Esophagus squamous epithelium (tissue), 5 donors: ENCODE measurements at places on chromosomes 11 and 22. TPM values are rescaled to one million over a fixed set of nuclear protein-coding genes. Genes with fewer than 3 reads are reported as not detected.

GRCh38 chr11:17475666-17476316 is 854 bp downstream of the ABCC8 start:
- DNase-seq, result no peak
- H3K4me3 ChIP-seq, result no peak overlapping the region
- H3K36me3 ChIP-seq, result no peaks in the 10 kb centered on the region
- H3K4me1 ChIP-seq, result peaks cover 14% of the 10 kb centered on the region
- H3K27ac ChIP-seq, result no peak overlapping the region
- peaks cover 18% of the 10 kb centered on the region for H3K27me3 ChIP-seq

- H3K27me3 ChIP-seq, result no peaks in the 10 kb centered on the region
- peak overlapping the region; percentile 89 for H3K27ac ChIP-seq
- H3K4me3 ChIP-seq, result no peak overlapping the region
- H3K4me1 ChIP-seq, result peaks cover 18% of the 10 kb centered on the region
- H3K36me3 ChIP-seq, result no peaks in the 10 kb centered on the region
Observed at GRCh38 chr11:76664578-76665061, 5.9 kb downstream of the LRRC32 start.

GRCh38 chr22:27299181-27300085 is 502.1 kb downstream of the MN1 start:
- peaks cover 7% of the 10 kb centered on the region for H3K4me1 ChIP-seq
- H3K27me3 ChIP-seq, result no peaks in the 10 kb centered on the region
- no peaks in the 10 kb centered on the region for H3K36me3 ChIP-seq

- H3K27me3 ChIP-seq, result no peaks in the 10 kb centered on the region
- peaks cover 28% of the 10 kb centered on the region for H3K4me1 ChIP-seq
- H3K27ac ChIP-seq, result peak overlapping the region; percentile 60
Observed at GRCh38 chr22:24985826-24986214, 33.3 kb downstream of the KIAA1671 start.

DNA sequence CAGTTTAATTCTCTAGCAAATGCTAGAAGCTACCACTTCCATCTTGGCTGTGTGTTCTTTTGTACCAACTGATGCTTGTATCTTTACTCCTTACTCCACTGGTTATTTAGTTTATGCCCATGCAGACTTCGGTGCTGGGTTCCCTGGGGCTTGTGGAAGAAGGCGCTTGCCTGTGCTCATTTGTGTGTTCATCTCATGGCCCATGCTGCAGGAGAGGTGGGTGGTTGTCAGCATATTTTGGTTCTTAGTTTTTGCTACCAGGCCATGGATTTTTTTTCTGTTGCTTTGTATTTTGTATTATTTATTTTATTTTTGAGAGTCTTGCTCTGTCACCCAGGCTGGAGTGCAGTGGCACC is 22.4 kb downstream of the MICAL2 start:
- H3K27me3 ChIP-seq, result no peaks in the 10 kb centered on the region
- no peak overlapping the region for H3K27ac ChIP-seq
- H3K36me3 ChIP-seq, result no peaks in the 10 kb centered on the region
- H3K4me3 ChIP-seq, result no peak overlapping the region
- DNase-seq, result no peak
- H3K4me1 ChIP-seq, result peaks cover 71% of the 10 kb centered on the region

DNA sequence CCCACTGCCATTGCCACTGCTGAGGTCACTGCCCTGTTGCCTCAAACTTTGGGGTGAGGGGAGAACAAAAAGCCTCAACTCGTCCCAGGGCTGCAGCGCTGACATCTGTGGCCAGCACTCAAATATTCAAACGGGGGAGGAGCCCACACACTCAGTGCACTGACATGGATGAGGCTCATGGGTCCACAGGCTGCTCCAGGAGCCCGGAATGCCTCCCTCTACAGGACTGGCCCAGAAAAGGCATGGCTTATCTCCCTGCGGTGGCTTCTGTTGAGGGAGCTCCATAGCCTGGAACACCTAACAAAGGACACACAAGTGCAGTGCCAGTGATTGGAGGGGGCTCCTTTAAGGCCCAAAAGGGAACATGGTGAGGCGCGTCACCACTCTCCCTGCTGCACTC is 341.1 kb upstream of the LUZP2 start:
- no peak for DNase-seq
- H3K27ac ChIP-seq, result no peak overlapping the region
- H3K36me3 ChIP-seq, result no peaks in the 10 kb centered on the region
- H3K27me3 ChIP-seq, result no peaks in the 10 kb centered on the region

- H3K36me3 ChIP-seq, result no peaks in the 10 kb centered on the region
- no peak for DNase-seq
- H3K4me3 ChIP-seq, result peak overlapping the region; percentile 87
- H3K4me1 ChIP-seq, result peaks cover 5% of the 10 kb centered on the region
- H3K27ac ChIP-seq, result peak overlapping the region; percentile 90
- H3K27me3 ChIP-seq, result no peaks in the 10 kb centered on the region
Observed at GRCh38 chr11:12674571-12674935, 332 bp downstream of the TEAD1 start.

GRCh38 chr11:45369313-45369712 is 83.2 kb upstream of the SYT13 start:
- no peak for DNase-seq
- peaks cover 61% of the 10 kb centered on the region for H3K27me3 ChIP-seq
- H3K27ac ChIP-seq, result no peak overlapping the region
- peaks cover 10% of the 10 kb centered on the region for H3K4me1 ChIP-seq
- no peaks in the 10 kb centered on the region for H3K36me3 ChIP-seq

DNA sequence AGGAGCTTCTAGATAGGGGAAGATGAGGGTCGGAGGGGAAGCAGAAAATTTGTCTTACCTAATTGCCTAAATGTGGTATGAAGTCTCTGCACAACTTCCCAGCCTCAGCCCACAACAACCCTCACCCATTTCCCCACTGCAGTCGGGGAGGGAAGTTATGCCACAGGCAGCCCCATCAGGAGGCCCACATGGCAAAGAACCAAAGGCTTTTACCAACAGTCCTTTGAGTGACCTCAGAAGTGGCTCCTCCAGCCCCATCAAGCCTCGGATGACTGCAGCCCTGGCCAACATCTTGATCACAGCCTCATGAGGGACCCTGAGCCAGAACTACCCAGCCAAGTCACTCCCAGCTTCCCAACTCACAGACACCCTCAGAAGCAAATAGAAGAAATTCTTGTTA is 54.8 kb downstream of the CHST1 start:
- no peaks in the 10 kb centered on the region for H3K36me3 ChIP-seq
- no peak overlapping the region for H3K4me3 ChIP-seq
- H3K27ac ChIP-seq, result no peak overlapping the region
- no peak for DNase-seq
- no peaks in the 10 kb centered on the region for H3K27me3 ChIP-seq
- no peaks in the 10 kb centered on the region for H3K4me1 ChIP-seq

GRCh38 chr11:64656862-64657261 is 65.8 kb downstream of the SLC22A12 start:
- H3K4me1 ChIP-seq, result peaks cover 25% of the 10 kb centered on the region
- H3K36me3 ChIP-seq, result no peaks in the 10 kb centered on the region
- no peak overlapping the region for H3K4me3 ChIP-seq

GRCh38 chr11:43922744-43923405 is 19.6 kb upstream of the C11orf96 start:
- H3K27ac ChIP-seq, result peak overlapping the region; percentile 87
- peaks cover 63% of the 10 kb centered on the region for H3K4me1 ChIP-seq

GRCh38 chr11:13003736-13004493 is 5.2 kb upstream of the RASSF10 start:
- no peaks in the 10 kb centered on the region for H3K36me3 ChIP-seq
- no peaks in the 10 kb centered on the region for H3K27me3 ChIP-seq
- no peak overlapping the region for H3K27ac ChIP-seq
- H3K4me3 ChIP-seq, result no peak overlapping the region
- DNase-seq, result no peak

DNA sequence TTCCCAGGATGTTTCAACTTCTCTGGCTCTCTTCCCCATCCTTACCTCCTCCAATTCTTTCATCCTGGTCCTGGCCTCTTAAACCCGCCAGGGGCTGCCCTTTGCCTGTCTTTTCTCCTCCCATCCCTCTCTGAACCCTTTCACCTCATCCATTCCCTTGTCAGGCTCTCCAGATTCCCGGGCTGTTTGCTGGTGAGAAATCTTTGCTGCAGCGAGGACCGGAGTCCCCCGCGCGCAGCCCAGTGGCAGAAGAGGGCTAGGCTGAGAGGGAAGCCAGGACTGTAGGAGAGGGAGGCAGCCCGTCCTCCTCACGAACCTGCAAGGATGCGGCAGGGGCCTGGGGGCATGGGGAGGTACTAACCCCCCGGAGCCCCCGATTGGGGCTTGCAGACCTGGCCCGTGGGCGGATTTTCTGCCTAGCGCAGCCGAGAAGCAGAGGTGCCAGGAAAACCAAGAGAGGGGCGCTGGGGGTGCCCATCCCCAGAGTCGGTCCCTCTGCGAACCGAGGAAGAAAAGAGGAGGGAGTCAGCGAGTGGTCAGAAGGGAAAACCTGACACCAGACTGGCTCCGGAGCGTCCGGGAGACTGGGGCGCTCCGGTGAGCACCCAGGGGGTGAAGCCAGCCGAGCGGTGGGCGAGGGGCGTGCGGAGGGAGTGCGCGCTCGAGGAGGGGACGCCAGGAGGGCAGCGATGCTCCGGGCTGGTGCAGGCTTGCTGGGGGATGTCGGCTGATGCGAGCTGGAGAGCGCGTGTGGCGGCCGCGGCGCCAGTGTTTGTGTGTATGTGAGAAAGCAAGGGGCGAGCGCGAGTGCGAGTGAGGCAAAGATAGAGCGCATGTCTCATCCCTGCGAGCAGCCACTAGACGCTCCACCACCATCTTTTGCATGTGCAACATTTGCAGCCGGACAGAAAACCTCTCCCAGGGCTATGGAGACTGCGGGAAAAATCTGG is at the start of gene GRIA4:
Gene GRIA4 (plus strand): TSS at position 242 of the 950 bp plus-strand sequence. CDS start 925 bp downstream, outside the sequence.
- peaks cover 7% of the 10 kb centered on the region for H3K4me1 ChIP-seq
- no peaks in the 10 kb centered on the region for H3K36me3 ChIP-seq
- no peak within 1 kb of the TSS for H3K27ac ChIP-seq

GRCh38 chr11:117232092-117232878 is at the start of gene RNF214:
TSS of gene RNF214 (plus strand) at chr11:117232671. CDS start at chr11:117234273, 1,602 bp downstream.
- no peaks in the 10 kb centered on the region for H3K27me3 ChIP-seq
- H3K27ac ChIP-seq, result peak within 1 kb of the TSS; percentile 97
- no peak for DNase-seq
- peaks cover 10% of the 10 kb centered on the region for H3K36me3 ChIP-seq

- H3K4me1 ChIP-seq, result no peaks in the 10 kb centered on the region
- H3K27me3 ChIP-seq, result no peaks in the 10 kb centered on the region
- peak overlapping the region; percentile 67 for H3K27ac ChIP-seq
- peaks cover 24% of the 10 kb centered on the region for H3K36me3 ChIP-seq
- DNase-seq, result no peak
- no peak overlapping the region for H3K4me3 ChIP-seq
Observed at GRCh38 chr11:62143727-62144126, 19.9 kb downstream of the INCENP start.

DNA sequence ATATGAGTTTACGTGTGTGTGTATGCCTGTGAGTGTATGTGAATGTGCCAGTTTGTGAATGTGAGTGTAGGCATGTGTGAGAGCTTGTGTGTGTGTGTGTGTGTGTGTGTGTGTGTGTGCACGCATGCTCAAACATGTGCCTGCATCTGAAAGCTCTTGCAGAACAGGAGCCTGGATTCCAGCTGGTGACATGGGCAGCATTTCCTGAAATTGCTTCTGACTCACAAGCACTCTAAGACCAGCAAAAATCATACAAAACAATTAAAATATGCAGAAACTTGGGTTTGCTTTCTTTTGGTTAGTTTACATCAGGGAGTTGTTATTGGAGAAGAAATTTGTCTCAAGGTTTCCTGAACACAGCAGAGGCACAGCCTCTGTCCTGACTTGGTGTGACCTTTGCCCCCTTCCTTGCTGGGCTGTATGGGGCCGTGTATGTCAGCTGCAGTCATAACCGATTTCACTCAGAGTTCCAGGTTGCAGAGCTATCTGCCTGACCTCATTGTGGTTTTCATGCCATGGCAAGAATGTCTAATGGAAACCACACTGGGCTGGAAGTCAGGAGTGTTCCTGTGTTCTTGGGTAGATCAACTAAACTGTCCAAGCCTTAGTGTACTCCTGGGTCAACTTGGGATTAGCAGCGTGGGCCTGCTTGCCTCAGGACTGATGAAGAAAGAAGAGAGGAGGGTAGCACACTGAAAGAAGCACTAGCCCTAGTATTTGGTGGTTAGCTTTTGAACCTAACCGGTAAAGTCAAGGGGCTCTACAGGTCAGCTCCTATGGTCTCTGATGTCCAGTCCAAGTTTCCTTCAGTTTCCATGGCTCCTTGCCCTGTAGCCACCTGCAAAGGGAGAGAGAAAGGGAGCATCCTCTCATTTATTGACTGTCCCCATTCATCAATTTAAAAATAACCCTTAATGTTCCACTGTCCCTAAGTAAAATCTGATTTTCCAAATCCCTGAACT is 143.7 kb downstream of the SNX19 start:
- no peaks in the 10 kb centered on the region for H3K27me3 ChIP-seq
- DNase-seq, result no peak
- H3K4me3 ChIP-seq, result no peak overlapping the region
- no peaks in the 10 kb centered on the region for H3K4me1 ChIP-seq
- H3K27ac ChIP-seq, result peak overlapping the region; percentile 38

- H3K27me3 ChIP-seq, result no peaks in the 10 kb centered on the region
- H3K36me3 ChIP-seq, result peaks cover 100% of the 10 kb centered on the region
- DNase-seq, result no peak
- H3K4me1 ChIP-seq, result no peaks in the 10 kb centered on the region
- no peak overlapping the region for H3K4me3 ChIP-seq
Observed at GRCh38 chr11:117160826-117161225, 16.7 kb downstream of the PAFAH1B2 start.

- H3K27me3 ChIP-seq, result no peaks in the 10 kb centered on the region
- H3K27ac ChIP-seq, result no peak overlapping the region
- peaks cover 30% of the 10 kb centered on the region for H3K4me1 ChIP-seq
- H3K36me3 ChIP-seq, result peaks cover 6% of the 10 kb centered on the region
- H3K4me3 ChIP-seq, result no peak overlapping the region
Observed at GRCh38 chr22:37681001-37681424, 5.1 kb upstream of the NOL12 start.

DNA sequence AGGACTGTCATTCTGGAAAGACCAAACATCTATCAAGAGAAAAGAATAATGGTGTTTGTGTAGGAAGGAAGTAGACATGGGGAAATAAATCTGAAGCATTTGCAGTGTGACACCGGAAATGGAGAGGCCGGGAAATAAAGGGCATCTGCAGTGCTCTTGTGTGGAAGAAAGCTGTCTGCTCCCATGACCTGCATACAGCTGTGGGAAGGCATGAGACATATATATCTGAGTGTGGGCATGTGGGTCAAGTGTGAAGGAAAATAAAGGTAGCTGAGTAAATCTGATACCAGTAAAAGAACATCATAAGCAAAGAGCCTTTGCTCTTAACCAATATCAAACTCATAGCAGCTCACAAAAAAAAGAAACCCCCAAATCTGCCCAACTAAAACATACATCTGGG is 72.1 kb upstream of the OR5AK2 start:
- no peak for DNase-seq
- no peaks in the 10 kb centered on the region for H3K27me3 ChIP-seq
- H3K4me1 ChIP-seq, result no peaks in the 10 kb centered on the region
- no peaks in the 10 kb centered on the region for H3K36me3 ChIP-seq
- no peak overlapping the region for H3K27ac ChIP-seq

DNA sequence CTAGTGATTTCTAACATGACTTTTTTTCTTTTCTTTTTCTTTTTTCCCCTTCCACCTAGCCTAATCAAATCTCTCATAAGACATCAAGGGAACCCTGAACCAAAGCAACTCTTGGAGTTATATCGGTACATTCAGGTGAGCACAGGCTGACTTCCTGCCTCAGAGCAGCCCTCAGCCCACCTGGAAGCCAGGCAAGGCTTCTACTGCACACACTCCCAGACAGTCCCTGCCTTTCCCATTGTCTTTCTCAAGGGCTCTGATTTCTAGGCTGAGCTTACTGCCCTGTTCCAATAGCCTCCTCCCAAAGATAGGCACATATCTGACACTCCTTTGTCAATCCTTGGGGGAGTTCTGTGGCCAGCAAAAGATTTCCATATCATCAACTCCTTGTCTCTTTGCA is 629.5 kb downstream of the NTM start:
- H3K27me3 ChIP-seq, result no peaks in the 10 kb centered on the region
- H3K4me1 ChIP-seq, result no peaks in the 10 kb centered on the region
- H3K27ac ChIP-seq, result no peak overlapping the region
- no peaks in the 10 kb centered on the region for H3K36me3 ChIP-seq

SMPD1 gene
- total RNA-seq, result 12.6 TPM

SLC22A6 gene
- not detected for total RNA-seq

TBX1 gene
- total RNA-seq, result 0.18 TPM

BATF2 gene
- total RNA-seq, result not detected

VWCE gene
- 0.42 TPM for total RNA-seq
